Fibroblast of skin of abdomen (primary cell): ENCODE measurements at places on chromosomes 2 and 18.

DNA sequence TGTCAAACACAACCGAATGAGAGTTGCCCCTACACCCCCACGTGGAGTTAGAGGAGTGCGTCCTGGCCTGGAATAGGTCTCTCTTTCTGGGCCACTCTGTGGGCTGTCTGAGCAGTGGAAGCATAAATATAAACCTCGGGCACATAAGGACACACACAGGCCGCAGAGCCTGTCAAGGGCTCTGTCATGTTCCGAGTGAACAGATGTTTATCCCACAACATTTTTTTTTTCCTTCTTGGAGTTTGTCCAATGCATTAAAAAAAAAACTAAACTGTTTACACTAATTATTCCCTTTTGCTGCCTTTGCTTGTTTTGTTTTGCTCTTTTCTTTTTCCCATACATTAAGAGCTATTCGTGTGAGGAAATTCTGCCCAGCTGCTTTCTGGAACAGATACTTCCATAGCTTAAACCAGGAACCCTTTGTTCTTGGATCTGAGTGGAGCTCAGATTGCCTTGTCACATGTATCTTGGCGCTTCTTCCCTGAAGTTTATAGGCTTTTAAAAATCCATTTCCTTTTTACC, 228.3 kb upstream of the FOSL2 start:
- DNase-seq = peak; percentile 66

GRCh38 chr2:25323042-25323514, 18.6 kb downstream of the DNMT3A start:
- peak; percentile 44 for DNase-seq

GRCh38 chr2:218081695-218082094, 12.6 kb downstream of the RUFY4 start:
- peak; percentile 98 for DNase-seq

DNA sequence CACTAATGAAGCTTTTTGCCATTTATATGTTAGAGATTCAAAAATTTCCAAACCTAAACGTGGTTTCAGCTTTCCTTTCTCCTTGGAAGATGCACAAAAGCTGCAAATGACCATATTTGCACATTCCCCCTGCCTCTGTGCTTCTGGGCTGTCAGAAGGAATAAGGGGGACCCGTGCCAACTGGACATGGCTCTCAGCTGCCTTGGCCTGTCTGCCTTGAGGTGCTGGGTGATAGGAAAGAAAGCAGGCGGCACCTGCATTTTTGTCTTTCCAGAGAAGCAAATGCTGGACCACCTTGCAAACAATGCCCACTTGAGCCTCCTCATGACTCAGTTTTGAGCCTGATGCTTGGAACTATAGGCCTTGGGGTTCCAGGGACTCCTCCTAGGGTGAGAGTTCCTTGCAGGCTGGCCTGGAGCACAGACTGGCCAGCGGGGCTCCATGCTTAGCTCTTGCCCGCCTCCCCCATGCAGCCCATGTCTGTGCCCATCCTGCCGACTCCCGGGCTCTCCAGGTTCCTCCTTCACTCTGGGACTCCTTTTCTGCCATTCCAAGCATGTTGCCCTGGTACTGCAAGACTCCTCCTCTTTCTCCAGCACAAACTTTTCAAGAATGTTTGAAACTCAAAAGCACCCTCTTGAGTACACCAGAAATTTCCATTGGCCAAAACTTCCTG, 109.0 kb upstream of the EPAS1 start:
- no peak for DNase-seq

GRCh38 chr2:120912101-120912985, 176.7 kb downstream of the GLI2 start:
- DNase-seq = peak; percentile 48

- DNase-seq = peak; percentile 74
Measured at GRCh38 chr2:143802242-143802641, 673.0 kb downstream of the ARHGAP15 start.

DNA sequence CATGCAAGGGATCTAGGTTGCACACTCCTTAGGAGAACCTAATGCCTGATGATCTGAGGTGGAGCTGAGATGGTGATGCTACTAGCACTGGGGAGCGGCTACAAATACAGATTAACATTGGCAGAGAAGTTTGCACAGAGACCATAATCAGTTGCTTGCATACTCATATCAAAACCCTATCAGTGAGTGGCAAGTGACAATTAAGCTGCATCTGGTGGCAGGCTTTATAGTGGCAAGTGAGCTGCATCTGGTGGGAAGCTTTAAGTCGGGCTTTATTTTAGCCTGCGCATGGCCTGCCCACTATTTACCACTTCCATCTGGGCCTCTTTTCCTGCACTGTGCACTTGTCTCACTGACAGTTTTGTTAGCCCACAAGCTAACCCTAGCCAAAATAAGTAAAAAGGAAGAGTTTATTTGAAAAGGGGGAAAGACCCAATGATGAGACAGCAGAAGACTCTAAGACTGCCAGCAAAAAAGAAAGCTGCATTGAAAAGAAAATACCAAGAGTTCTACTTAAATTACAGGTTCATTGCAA, 140.9 kb upstream of the B3GNT2 start:
- DNase-seq = no peak

GRCh38 chr18:78647018-78647417, 332.6 kb upstream of the SALL3 start:
- no peak for DNase-seq

DNA sequence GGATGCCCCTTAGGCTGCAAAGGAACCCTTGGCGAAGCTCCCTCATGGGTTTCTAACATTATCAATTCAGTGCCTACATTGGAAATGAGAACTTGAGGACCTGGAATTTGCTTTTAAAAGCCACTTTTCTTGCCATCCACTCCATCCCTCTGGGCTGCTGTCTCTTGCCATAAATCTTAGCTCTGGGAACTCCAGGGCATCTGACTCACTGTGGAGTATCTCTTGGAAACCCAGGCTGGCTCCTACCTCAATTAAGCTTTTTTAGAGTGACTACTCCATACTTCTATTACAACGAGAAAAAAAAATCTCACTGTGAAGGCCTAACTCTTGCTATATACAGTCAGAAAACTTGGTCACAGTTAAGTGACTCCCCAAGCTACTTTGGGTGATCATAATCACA, 227.2 kb upstream of the SETBP1 start:
- peak; percentile 20 for DNase-seq

- no peak for DNase-seq
Measured at GRCh38 chr2:170779304-170779703, 9.1 kb downstream of the ERICH2 start.

- DNase-seq = no peak
Measured at GRCh38 chr18:77043541-77044280, 88.9 kb downstream of the MBP start.

GRCh38 chr2:239258248-239258647, 142.6 kb downstream of the HDAC4 start:
- DNase-seq = no peak

DNA sequence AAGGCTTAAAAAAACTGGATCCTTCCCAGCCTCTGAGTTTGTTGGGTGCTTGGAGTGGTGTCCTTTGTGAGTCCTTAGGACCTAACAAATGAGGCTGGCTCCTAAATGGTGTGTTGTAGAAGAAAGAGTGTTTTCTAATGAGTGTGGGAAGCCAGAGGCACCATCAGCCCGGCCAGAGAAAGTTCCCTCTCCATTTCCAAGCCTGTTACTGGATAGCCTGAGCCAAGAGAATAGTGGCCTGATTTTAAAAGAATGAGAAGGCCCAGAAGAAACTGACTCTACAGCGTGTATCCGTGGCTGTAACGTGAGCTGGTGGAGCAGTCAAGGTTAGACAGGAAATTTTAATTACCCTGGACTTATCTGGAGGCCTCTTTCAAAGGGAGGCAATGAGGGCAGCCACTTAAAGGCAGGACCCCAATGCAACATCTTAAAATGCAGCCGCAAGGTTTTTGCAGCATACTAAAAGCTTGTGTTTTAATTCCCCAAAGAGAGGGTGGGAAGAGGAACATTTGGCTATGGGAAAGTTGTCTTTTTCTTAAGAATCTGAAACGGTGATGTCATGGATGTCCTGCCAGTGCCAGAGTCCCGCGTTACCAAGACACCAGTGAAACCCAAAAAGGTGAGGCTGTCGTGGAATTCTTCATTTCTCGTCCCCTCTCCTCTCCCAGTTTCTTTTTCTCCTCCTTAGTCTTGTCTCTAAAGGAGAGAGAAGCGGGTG, 4.6 kb downstream of the EFHD1 start:
- DNase-seq = no peak

DNA sequence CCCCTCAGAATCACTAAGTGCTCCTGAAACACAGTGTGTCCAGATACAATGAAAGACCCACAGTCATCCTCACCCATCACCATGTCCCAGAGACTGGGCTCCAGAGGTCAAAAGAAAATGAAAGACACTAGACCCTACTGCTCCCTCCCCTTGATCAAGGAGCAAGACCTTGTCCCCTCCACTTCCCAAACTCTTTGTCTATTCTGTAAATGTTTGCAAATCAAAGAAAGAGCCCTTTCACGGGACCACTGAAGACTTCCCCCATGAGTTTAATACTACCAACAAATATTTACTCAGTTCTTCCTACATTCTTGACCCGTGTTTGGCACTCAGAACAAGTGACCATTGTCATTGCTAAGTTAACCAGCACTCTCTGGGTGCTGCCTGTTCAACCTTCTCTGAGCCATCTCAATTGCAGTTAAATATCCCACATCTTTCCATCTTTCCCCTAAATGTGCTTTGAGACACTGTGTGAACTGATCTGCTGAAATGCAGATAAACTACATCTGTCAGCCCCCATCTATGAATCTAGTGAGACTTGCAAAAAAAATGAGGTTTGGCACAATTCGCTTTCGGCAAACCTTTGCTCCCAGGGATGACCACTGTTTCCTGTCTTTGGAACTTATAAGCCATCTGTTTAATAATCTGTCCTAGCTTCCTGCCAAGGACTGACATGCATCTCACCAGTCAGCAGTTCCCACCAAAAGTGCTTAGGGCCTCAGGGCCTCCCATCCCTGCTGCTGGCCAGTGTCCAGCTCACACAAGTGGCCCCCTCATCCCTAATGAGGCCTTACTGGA, 170.3 kb downstream of the GFPT1 start:
- DNase-seq = peak; percentile 78

GRCh38 chr2:134982603-134983002, 64.0 kb downstream of the CCNT2 start:
- DNase-seq = no peak

DNA sequence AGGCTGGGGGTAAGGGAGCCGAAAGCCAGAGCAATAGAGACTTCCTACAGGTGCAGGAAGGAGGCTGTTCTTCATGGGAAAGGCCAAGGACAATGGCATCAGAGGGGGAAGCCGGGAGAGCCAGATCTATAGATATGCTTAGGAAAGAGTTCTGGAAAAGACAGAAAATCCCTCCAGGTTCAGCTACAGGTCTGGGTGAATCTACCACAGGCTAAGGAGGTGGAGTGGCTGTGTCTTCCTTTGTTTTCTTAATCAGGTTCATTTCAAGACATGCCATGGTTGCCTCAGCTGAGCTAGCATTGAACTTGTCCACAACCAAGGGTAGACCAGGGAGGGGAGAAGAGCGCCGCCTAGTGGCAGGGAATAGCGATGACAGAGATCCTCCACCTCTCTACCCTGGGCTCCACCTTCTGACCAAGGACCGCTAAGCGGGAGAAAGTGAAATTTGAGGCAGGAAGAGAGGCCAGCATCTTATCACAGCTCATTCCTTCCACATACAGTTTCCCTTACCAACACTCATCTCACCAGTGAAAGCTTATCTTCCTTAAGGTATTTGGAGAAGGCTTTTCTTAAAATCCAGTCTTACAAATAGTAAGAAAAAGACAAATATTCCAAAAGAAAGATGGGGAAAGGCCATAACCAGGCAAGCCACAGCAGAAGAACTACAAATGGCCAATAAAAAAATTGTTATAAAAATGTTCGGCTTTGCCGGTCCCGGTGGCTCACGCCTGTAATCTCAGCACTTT, 74.2 kb downstream of the VIT start:
- DNase-seq = peak; percentile 36

DNA sequence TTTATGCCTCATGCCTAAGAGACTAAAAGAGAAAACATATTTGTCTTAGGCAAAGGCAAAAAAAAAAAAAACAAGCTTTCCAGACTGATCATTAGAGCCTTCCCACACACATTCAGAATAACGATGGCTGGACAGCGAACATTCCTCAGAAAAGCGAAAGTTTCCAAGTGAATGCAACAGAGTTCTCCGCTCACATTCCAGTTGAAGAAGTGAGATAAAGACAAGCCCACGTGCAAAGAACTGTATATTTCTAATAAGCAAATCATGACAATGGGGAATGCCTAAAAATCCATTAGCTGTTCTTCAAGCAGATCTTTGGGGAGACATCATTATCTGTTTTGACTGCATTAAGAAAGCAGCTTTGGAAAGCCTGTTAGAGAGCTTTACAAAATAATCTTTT, 347.9 kb downstream of the METTL4 start:
- peak; percentile 19 for DNase-seq

- DNase-seq = no peak
Measured at GRCh38 chr18:55064760-55065159, 105.5 kb upstream of the CCDC68 start.

GRCh38 chr2:231708773-231709635, 679 bp downstream of the PTMA start:
- DNase-seq = peak; percentile 32

DNA sequence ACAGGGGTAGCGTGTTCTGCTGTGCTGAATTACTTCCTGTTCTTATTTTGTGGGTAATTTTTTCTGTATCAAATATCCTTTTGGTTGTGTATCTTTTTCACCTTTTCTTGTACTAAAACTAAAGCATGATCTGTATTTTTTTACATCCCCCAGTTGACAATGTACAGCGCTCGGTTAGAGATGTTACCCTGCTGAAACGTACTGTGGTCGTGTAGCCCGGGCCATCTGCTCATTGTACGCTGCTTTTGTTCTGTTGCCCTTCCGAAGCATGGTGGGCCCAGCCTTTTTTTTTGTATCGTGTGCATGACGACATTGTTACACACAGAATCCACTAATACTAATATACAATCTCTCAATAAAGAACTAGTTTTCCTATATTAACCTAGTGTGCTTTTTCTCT, 233.1 kb downstream of the HAUS1 start:
- no peak for DNase-seq

- no peak for DNase-seq
Measured at GRCh38 chr2:79940364-79940763, 364.2 kb downstream of the LRRTM1 start.
